ENCODE measurements at places on chromosomes 5 and 9.

GRCh38 chr9:79644601-79645000, 72.8 kb downstream of the TLE4 start:
- peaks cover 5% of the 10 kb centered on the region for H3K27me3 ChIP-seq
- H3K4me3 ChIP-seq = no peak overlapping the region
- H3K4me1 ChIP-seq = no peaks in the 10 kb centered on the region
- H3K36me3 ChIP-seq = no peaks in the 10 kb centered on the region

DNA sequence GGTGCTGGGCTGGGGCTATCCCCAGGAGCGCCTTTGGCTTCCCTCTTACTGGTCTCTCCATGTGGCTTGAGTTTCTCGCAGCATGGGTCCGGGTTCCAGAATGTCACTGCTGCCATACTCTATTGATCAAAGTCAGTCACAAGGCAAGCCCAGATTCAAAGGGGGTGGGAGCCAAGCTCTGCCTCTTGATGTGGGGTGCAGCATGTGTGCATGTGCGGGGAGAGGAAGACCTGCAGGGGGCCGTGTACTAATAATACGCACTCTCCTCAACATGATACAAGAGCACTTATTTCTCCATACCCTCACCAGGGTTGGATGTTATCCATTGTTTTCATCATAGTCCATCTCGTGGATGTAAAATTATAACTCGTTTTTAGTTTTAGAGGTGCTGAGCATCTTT, 81.2 kb downstream of the NDFIP1 start:
- H3K4me1 ChIP-seq = peaks cover 6% of the 10 kb centered on the region
- no peak overlapping the region for H3K27ac ChIP-seq
- no peaks in the 10 kb centered on the region for H3K27me3 ChIP-seq
- DNase-seq = no peak

DNA sequence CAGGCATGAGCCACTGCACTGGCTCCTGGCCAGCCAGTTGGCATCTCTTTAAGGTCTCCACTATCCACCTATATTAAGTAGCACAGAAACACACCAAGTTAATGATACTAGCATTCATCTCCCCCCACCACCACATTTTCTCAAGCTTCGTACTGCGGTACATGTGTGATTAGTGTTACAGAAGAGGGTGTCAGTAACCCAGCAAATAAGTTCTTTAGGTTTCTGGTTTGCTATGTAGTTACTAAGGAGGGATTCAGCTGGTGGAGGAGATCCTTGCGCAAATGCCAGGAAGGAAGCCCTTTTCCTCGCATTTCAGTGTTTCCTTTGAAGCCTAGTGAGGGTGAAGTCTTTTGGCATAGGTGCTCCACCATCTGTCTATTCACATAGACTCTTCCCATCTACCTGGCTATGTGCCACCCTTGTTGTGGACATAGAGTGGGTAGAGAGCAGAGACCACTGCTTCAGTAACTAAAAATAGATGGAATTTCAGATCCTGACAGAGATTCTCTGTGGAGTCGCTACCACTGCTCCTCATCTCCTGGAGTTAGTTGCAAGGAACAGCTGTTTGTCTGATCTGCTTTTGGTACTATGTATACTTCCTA, 16.7 kb downstream of the UBE2D2 start:
- no peak overlapping the region for H3K27ac ChIP-seq
- 0 out of 2 replicates have a peak, but pooled peaks cover 4% of the 10 kb centered on the region for H3K36me3 ChIP-seq
- H3K4me3 ChIP-seq = no peak overlapping the region
- H3K27me3 ChIP-seq = no peaks in the 10 kb centered on the region
- no peaks in the 10 kb centered on the region for H3K4me1 ChIP-seq
- no peak for DNase-seq

DNA sequence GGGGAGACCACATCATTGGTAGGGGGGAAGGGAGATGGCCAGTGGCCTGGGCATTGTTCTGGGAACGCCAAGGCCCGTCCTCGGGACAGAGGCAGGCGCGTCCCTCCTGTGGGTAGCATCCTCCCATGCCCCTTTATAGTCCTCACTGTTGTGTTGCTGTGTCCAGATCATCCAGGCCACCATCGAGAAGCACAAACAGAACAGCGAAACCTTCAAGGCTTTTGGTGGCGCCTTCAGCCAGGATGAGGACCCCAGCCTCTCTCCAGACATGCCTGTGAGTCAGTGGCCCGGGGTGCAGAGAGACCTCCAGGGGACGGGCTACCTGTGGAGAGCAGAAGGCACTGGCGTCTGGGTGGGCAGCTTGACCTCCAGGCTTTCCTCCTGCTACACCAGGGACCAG, 38.4 kb upstream of the SUSD3 start:
- H3K27me3 ChIP-seq = no peaks in the 10 kb centered on the region
- DNase-seq = no peak
- peaks cover 10% of the 10 kb centered on the region for H3K36me3 ChIP-seq
- H3K4me3 ChIP-seq = no peak overlapping the region

DNA sequence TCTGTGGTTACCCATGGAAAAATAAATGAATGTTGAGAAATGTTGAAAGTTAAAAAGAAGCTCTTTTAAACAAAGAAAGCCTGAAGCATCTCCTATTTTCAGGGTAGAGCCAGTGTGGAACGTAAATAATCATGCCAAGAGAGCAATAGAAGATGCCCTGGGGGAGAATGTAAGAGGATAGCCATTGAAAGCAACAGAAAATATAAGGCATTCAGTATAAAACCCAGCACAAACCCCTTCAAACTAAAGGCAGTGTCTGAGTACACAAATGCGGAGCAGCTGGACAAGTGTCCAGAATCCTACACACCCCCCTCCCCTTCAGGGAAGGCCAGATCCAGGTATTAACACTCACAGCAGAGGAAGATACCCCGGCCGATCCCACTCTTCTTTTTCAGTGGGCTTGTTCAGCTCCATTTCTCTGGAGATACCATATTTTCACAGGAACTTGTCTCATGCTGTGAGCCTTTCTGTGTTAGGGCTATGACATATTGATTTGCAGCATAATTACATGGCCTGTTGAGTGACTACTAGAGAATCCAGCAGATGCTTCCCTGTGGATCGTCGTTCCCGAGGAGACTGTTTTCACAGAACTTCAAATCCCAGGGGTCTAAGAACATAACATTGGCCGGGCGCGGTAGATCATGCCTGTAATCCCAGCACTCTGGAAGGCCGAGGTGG, 101.2 kb downstream of the PLK2 start:
- no peaks in the 10 kb centered on the region for H3K36me3 ChIP-seq
- no peak overlapping the region for H3K27ac ChIP-seq
- no peak overlapping the region for H3K4me3 ChIP-seq
- peaks cover 5% of the 10 kb centered on the region for H3K4me1 ChIP-seq
- no peak for DNase-seq

DNA sequence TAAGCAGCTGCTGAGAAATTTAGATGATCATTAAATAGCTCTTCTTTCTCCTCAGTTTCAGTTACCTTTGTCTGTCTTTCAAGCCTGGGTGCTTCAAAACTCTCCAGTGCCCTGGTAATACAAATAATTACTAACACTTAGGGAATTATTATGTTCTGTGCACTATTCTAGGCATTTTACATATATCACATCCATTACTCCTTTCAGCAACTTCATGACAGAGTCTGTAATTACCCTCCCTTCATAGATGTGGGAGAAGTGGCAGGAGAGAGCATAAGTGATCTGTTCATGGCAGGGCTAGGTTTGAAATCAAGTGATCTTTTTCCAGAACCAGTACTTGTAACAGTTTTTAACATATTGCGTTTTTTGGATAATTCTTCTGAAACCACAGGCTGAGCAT, 32.0 kb downstream of the MAN2A1 start:
- DNase-seq = no peak
- H3K27me3 ChIP-seq = no peaks in the 10 kb centered on the region
- no peak overlapping the region for H3K27ac ChIP-seq
